ENCODE measurements at places on chromosomes 4 and X.

- DNase-seq, result no peak
These were observed 102.6 kb downstream of the PDE5A start for GRCh38 chr4:119525771-119526712.

- no peak for DNase-seq
These were observed 21.4 kb downstream of the CT47C1 start for GRCh38 chrX:119093991-119094735.

- DNase-seq, result no peak
These were observed 335.7 kb upstream of the FSTL5 start for GRCh38 chr4:162499478-162499877.

GRCh38 chrX:20506739-20507138 lies 240.0 kb upstream of the RPS6KA3 start:
- DNase-seq, result no peak

- peak; percentile 20 for DNase-seq
These were observed 14.1 kb upstream of the CYTL1 start for GRCh38 chr4:5033281-5033841.

DNA sequence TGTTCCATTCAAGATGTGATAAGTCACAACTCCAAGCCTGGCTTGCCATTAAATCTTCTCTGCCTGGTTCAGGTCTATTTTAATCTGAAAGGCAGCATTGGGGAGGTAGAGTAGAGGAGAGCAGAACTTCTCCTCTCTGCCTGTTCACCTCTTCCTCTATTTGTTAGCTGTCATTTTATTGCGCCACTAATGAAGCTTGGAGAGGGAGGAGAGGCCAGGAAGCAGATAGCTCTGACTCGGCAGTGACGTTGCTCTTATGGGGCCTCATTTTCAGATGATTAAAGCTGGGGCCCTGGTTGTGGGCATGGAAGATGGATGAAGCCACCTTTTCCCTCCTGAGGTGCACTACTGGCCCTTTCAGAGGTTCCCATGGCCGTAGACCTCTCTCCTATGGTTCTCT lies 207.3 kb downstream of the MID1IP1 start:
- DNase-seq, result no peak

All from GF-D8 (cell line).